Mucosa of descending colon (tissue), 3 donors: ENCODE measurements at places on chromosomes 11 and 22. TPM values are rescaled to one million over a fixed set of nuclear protein-coding genes. Genes with fewer than 3 reads are reported as not detected.

DNA sequence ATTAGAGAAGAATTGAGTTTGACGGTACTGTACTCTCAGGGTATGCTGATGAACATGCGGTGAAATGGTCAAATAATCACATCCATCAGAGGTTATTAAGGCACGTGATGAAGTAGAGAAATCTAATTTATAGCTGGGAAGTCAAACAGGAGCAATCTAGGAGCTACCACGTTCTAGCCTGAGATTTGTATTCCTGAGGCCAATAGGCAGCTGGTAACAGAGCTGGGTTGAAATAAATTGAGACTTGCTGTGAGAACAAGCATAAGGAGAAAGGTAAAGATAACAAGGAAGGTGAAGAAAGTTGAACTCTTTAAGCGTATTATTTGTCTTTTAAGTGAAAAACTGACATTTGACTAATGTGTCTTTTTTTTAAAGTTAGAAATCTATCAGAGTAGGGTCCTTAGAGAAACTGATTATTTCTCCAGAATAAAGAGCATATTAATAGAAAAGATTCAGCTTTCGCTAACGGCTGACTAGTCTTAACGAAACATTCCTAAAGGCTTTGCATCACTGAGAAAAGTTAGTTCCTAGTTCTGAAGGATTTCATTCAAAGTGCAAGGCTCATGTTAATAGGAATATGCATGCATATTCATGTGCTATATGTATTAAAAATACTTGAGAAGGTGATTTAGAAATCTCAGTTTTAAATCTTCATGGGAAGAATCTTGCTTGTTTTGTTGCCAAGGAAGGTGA lies 5.2 kb upstream of the WEE1 start:
- no peak for DNase-seq

DNA sequence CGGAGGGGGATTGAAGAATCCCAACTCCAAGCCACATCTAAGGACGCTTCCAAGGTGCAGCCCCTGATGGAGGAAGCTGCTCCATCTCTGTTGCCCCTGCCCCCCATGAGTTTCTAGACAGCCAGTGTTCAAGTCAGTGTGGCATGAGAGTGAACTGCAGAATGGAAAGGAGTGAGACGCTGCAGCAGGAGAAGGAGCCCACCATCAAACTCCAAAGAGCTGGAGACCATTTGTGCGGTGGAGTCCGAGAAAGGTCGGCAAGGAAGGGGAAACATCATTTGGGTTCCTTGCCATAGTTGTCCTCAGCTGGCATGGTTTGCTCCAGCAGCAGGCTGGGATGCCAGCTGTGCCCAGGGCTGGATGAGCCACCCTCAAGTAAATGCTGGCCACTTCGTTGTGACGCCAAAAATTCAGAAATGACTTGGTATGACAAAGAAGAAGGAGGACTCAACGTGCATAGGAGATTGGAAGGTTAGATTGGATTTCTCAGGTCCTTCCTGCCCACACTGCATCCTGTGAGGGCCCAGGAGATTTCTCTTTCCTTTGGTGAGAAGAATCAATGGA lies 16.4 kb downstream of the APOL2 start:
- DNase-seq, result no peak

DNA sequence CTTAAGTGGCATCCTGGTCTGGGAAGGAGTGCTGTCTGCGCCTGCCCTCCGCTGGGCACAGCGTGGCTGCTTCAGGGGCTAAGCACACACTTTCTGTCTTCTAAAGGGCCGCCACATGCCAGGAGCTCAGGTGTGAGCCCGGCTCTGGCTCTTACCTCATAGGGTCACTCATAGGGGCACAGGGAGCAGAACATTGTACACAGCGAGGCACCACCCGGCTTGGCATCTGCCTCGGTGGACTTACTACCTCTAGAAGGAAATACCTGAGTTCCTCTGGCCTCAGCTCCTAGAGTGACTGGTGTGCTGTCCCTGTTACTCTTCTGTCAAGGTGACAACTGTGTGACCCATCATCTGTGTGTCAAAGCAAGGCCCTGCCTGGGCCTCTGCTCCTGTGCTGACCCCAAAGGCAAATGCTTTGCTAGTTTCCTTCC lies 13.4 kb downstream of the NEAT1 start:
- DNase-seq, result no peak

Gene TMEM41B
- total RNA-seq, result 54.0 TPM

Gene RCN1
- 34.2 TPM for total RNA-seq

DNA sequence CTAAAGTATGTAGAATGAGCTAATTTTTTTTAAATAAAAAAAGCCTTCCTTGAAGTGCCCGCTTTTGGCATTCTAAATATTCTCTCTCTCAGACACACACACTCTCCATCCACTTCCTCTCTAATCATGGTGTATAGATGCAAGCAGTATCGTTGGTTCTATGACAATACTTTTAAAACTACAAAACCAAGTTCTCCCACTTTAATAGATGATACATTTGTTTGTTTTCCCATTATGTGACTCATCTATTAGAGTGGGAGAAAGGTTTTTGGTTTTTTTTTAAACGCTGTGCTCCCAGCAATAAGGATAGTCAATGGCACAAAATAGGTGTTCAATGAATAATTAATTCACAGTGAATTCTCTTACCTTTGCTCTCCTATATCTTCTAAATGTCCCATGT lies 44.6 kb downstream of the FZD4 start:
- DNase-seq, result no peak

Gene SVIP
- 23.0 TPM for total RNA-seq

DNA sequence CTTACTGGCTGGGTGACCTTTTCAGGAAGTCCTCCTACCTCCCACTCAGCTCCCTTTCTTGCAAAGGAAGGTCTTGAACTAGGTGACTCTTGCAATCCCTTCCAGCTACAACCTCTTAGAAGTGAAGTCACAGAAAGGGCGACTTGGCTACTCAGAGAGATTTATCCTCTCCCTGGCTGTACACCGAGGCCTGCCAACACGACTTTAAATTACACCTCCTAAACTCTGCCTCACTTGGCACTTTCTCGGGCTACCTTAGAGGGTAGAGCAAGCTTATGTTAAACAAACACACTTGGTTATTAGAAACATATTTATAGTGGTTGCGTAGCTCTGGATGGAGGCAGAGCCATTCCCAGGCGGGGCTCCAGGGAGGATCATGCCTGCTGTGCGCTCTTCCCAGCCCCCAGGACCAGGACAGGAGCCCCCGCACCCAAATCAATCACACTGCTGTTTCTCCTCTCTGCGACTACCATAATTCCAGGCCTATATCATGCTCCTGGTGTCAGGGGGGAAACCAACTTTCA lies 358.4 kb downstream of the BUD13 start:
- DNase-seq, result no peak

GRCh38 chr11:69686452-69686851 lies 11.3 kb upstream of the LTO1 start:
- DNase-seq, result no peak

GRCh38 chr11:35157814-35158700 lies 19.1 kb downstream of the CD44 start:
- DNase-seq, result no peak

Gene KRTAP5-8
- total RNA-seq, result 1.1 TPM

DNA sequence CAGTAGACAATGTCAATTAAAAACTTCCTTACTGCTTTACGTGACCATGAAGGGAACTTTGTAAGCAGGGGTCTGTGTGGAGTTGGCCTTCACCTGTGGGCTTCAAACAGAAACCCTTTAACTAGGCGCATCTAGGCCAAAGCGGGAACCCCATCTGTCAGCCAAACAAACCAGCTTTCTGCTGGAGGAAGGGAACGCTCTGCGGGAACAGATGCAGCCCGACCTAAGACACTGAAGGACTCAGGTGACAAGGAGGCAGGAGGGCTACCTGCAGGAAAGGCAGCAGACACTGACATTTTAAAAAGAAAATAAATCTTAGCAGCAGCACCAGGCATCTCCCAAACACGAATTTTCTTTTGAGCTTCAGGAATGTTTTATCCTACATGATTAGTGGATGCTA lies 78.4 kb downstream of the CADM1 start:
- DNase-seq, result no peak

GRCh38 chr22:44068422-44069191 lies 44.5 kb downstream of the PARVB start:
- DNase-seq, result no peak

DNA sequence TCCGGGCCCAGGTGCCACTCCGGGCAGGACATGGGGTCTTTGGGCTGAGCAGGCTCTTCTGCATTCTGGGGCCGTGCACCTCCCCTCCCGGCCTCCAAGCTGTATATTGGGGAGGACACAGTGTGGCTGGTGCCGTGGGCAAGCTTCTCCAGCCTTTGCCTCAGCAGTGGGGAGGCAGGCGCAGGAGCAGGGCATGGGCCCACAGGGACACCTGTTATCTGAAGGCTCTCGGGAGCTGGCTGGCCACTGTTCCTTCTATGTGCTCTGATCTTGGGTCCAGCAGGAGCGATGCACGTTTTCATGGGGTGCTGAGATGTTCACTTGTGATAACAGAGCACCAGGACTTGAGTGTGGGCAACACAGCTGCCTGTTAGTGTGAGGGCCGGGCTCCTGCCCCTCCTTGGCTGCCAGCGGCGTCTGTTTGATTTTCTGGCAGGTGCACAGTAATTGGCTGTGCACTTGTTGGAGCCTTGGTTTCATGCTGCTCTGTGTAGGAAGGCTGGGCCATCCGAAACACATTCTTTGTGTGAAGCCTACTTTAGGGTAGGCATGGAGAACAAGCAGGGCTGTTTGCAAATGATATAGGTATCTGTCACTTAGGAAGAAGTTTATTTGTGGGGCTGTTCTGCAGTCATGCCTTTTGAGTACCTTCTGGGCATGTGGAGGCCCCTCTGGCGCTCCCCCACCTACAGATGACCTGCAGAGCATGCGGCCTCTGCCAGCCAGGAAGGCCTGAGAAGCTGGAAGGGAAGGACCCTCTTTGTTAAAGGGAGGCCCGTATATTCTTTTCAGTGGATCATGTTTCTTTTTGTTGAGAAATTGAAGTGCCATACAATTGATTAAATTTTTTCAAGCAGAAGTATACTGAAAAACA lies 201.5 kb downstream of the TBC1D22A start:
- no peak for DNase-seq

GRCh38 chr22:49934891-49935557 lies 16.6 kb downstream of the CRELD2 start:
- DNase-seq, result peak; percentile 89

DNA sequence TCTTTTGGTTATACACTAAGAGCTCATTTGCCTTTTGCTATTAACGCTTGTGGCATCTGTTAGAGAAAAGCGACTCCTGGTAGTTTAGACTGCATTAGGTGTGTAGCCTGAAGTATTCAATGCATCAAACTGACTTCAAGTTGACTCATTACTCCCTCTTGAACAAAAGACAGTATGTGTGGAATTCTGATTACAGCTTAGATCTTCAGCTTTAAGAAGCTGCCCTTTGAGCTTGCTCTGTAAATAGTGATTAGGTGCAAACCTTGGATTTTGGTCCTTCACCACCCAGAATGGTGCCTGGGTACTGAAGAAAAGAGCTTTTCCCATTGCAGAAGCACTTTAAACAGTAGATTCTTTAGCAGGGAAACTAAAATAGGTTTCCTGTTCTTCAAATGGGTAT lies 62.1 kb downstream of the FAT3 start:
- no peak for DNase-seq
